ENCODE measurements at places on chromosomes 2 and 18.

DNA sequence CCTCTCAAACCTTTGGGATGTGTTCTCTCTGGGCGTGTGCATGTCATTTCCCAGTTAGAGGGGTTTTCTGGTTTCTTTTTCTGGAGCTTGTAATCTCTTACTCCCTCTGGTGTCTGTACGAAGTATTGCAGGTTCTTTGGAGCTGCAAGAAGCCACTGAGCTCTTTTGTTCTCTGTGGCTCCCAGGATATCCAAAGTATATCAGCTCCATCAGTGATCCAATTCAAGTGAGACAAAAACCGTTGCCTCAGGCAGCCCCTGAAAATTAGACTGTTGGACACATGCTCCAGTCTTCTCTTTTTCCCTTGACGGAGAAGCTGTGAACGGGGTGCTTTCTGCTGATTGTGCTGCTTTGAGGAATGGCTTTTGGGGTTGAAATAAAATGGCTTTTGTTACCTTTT is 59.0 kb upstream of the LDLRAD4 start:
- peak; percentile 87 for DNase-seq

GRCh38 chr2:1141079-1141478 is 190.4 kb downstream of the SNTG2 start:
- no peak for DNase-seq

GRCh38 chr2:58497168-58497567 is 256.0 kb upstream of the FANCL start:
- no peak for DNase-seq

GRCh38 chr18:78701771-78702396 is 277.7 kb upstream of the SALL3 start:
- no peak for DNase-seq

- no peak for DNase-seq
These were observed 3.1 kb upstream of the SEH1L start for GRCh38 chr18:12944709-12945108.

- no peak for DNase-seq
These were observed 26.4 kb upstream of the TFPI start for GRCh38 chr2:187580462-187581124.

DNA sequence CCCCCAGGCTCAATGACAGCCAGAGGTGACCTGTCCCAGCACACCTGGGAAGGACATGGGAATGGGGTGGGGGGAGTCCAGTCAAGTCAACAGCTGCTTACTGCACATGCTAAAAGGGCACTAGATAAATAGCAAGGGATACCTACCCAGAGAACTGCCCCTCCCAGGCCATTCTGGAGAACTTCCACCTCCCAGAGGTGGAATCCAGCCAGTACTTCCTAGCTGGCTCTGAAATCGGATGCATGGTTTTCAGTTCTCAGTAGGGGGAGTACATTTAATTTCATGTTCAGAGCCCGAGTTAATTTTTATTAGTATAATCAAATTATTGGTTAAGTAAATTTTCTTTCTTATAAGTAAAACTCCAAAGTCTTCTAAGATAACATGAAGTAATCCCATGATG is 28.9 kb upstream of the ITGA6 start:
- DNase-seq = no peak

GRCh38 chr18:37965572-37965970 is 400.0 kb upstream of the CELF4 start:
- no peak for DNase-seq

DNA sequence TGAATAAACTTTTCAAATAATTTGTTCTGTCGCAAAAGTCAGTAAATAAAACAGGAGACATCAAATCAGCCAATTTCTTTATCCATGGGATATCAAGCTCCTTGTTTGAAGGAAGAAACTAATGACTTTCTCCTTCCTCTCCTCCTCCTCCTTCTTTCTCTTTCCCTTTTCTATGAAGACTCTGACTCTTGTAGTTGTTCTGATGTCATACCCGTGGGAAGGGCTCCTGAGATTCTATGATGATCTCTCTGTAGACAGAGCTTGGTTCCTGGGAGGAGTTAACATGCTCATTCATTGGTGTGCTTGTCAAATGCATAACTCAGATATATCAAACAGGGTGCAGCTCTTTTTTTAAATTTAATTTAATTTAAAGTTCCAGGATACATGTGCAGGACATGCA is 118.7 kb upstream of the KCTD1 start:
- DNase-seq = no peak

DNA sequence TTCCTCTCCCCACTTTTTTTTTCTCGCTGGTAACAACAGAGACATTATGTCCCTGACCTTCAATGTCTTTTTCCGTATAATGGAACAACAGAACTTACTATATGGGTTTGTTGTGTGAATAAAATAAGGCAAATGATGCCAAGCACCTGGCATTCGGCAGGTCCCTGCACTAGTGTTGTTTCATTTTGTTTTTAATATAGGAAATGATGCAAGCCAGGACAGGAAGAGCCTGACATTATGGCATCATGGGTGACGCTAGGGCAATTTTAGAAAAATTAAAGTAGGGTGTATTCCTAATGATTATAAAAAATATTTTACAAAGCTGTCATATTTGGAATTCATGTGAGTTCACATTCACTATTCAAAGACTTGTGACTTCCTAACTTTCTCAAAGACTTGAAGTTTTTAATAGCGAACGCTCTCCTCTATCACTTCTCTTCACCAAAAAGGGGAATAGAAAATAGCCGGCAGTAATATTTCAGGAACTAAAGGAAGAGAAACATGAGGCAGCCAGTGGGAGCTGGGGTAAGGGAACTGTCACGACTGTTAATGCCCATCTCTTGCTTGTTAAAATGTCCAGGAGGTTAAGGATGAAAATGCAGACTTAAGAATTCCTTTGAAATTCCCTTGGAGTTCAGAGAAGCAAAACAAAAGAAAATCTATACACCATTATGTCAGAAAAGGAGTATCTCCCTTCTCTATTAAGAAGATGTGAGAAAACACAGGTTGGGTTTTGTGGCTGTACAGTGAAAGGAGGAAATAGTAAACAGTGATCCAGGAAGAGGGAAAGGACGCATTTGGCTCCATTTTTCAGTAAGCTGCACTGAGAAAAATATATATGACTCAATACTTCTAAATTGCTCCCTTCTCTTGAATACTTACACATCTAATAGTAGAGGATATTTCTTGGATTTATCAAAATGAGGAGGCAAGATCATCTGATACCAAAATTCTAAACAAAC is 60.2 kb downstream of the DPP4 start:
- DNase-seq = no peak

GRCh38 chr2:138112536-138112935 is 148.3 kb downstream of the HNMT start:
- no peak for DNase-seq

DNA sequence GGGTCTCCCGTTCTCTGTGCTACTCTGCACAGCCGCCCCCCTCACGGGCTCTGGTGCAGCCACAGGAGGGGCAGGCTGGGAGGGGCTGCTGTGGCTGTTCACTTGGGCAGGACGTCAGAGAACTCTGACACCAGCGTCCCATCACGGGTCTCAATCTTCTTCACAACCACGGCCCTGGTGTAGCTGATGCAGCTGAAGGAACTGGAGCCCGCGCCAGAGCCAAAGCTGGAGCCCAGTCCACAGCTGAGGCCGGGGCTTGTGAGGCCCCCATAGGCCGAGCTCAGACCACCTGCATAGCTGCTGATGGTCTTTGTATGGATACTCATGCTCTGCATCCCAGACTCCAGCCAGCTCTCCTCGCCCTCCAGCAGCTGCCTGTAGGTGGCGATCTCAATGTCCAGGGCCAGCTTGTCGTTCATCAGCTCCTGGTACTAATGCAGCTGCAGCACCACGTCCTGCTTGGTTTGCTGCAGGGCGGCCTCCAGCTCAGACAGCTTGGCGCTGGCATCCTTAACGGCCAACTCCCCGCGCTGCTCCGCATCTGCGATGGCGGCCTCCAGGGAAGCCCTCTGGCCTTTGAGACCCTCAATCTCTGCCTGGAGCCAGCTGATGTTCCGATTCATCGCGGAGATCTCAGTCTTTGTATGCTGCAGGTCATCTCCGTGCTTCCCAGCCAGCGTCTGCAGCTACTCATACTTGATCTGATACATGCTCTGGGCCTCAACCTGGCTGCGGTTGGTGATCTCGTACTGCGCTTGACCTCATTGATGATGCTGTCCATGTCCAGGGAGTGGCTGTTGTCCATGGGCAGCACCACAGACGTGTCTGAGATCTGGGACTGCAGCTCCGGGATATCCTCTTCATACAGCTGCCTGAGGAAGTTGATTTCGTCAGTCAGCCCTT is 7.4 kb upstream of the DUSP19 start:
- DNase-seq = peak; percentile 52

DNA sequence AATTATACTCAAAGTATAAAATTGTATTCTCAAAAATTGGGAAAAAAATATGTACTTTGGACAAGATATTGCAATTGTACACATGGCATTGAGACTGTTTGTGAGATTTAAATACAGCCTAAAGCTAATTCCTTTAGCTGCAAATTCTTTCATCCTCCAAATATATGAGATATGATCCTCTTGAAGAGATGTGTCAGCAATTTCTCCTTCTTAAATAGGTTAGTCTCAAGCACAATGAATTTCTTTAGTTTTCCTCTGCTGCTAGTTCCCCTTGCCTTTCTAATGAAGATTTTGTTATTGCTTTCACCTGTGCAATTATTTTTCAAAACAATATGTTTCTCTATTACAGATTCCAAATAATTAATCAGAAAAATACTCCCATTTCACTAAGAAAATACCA is 153.4 kb upstream of the GULP1 start:
- no peak for DNase-seq

DNA sequence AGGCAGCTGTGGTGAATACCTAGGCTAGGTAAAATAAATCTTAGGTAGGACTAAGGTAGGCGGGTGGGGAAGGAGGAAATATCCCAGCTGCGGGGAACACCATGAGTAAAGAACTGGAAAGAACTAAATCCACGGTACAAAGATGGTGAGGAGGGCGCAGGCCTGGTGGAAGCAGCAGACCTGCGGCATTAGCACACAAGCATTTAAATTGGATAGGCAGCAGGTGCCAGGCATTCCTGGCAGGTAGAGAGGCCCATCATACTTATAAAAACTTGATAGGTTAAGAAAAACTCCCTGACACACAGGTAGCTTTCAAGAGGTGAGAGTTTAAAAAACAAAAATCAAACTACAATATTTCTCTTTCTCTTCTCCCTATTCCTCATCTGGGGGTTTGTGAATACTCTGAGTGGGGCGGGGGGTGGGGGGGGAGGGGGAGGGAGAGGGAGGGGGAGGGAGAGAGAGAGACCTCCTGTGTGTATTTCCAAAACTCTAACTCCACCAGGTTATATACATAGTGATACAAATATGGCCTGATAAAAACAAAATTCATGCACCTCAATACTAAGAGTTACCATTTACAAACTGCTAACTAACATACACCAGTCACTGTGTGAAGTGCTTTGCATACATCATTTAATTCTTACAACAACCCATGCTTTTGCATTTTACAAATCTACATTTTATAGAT is 13.5 kb downstream of the AAK1 start:
- DNase-seq = no peak

GRCh38 chr18:40957533-40958070 is 997.4 kb upstream of the PIK3C3 start:
- DNase-seq = no peak

- DNase-seq = no peak
These were observed 20.3 kb upstream of the CYP1B1 start for GRCh38 chr2:38095996-38096861.

DNA sequence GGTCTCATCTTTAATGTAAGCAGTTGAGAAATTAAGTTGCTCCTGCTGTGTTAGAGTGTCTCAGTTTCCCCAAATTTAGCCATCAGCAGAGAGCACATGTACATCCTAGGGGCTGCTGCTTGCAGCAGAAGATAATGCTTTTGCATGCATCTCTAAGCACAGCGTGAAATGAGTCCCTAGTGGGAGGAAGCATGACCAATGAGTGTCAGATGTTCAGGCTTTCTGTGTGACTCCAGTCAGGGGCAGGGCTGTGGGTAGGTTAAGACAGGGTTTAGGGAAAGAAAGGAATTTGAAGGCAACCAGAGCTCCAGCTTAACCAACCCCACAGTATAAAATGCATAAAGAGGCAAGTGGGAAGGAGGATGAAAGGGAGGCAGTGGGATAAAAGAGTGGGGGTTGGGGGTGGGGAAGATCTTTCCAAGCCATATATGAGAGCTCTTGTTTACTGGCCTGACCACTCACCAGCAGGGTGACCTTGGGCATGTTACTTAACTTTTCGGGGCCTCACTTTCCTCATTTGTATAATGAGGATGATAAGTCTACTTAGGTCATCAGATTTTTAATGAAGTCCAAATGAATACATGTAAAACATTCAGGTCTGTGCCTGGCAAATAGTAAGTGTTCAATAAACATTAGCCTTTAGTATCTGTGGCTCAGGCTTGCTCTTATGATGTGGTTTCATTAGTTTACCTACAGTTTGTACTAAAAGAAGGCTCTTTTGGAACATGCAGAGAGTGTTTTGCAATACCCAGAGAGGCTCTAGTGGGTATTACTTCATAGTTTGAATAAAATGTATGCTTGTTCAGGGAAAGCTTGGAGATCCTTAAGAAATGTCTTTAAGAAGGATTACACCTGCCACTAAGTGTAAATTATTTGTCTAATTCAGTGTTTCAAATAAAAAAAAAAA is 42.7 kb upstream of the PELI1 start:
- DNase-seq = no peak

GRCh38 chr2:232842689-232843088 is 27.4 kb upstream of the SNORC start:
- DNase-seq = no peak

GRCh38 chr18:949724-950631 is 45.3 kb downstream of the ADCYAP1 start:
- no peak for DNase-seq

DNA sequence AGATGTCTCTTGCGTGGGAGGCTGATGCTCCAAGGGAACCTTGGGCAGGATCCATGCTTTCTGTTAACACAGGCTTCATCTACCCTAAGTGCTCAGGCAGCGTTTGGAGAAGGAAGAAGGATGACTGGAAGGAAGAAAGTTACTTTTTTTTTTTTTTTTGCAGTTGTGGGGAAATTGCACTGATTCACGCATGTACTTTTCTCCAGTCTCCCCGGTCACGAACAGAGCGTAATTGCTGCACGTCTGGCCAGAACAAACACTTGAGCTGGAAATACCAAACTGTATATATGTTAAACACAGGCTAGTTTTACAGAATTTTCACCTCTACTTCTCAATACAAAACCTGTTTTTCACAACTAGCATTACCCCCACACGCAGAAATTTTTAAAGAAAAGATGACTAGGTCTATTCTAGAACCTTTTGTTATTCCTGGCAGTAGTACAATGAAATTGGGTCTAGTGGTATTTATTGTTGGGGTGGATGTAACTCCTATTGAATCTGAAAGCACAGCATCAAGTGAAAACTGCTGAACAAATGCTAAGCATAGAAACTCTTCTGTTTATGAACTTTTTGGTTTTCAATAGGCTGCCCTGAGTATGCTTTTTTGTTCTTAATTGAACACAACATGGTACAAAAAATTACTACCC is 9.3 kb upstream of the SCYGR5 start:
- no peak for DNase-seq
